Activated T-cell treated with anti-CD3 and anti-CD28 coated beads, Interleukin-2, amount 50 U/mL, for 48 hours (primary cell): ENCODE measurements at places on chromosomes 5 and 9.

- no peak for DNase-seq
Observed at GRCh38 chr5:90871391-90871991, 312.9 kb downstream of the ADGRV1 start.

DNA sequence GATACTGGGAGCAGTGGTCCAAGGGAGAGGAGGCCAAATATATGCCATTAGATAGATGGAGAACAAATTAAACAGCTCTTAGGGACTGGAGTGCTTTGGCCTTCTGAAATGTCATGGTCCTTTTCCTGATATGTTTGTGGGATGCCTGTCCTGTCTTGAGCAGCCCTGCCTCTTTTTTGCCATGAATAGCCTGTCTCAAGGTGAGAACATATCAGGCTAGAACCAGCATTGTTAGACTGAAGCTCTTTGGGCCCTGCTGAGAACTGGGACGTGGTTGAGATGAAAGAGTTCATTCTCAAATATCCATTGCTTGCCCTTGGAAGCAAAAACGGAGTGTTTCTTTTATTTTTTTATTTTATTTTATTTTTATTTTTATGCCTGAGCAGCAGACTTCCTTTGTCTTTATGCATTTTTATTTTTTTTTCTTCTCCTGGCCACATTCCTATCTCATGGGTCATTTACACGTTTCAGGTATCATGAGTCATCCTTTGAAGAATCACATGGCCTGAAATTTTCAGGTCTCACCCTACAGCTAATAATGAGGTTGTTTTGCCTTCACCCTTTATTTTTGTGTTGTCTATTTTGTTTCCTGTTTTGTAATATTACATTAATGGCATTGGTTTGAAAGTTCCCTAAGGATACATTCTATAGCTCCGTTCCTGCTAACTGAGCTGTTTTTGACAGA, 371.4 kb downstream of the PSAT1 start:
- no peak for DNase-seq

DNA sequence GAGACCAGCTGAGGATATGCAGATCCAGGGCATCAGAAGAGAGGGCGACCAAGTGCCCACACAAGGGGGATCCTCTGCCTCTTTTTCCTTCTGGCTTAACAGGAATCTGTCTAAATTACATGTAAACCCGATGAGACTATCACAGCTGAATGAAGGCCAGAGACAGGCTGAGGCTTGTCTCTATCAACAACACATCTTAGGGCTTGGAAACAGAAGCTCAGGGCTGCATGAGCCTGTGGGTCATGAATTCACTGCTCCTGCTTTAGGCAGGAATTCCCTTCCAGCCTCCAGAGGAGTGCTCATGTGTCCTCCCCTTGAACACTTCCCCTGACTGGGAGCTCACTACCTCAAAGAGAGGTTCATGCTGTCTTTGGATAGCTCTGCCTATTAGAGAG, 106.1 kb upstream of the PHYKPL start:
- DNase-seq = no peak

DNA sequence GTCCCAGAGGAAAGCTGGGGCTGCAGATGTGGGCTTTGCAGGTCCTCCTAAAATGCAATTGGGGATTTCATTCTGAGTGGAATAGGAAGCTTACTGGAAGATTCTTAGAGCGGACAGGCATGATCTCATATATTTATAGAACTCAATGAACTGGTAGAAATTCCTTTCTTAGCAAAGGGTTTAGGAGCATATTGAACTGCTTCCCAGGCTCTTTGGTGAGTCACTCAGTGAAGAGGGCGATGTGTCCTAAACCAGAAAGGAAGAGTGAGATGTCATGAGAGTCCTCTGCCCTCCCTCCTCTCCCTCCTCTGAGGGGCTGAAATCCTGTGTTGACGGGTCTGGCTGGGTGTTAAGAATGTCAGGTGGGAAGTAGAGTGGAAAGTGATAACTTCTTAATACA, 26.3 kb upstream of the SEMA6A start:
- no peak for DNase-seq

- DNase-seq = no peak
Observed at GRCh38 chr5:156120777-156121176, 206.2 kb upstream of the SGCD start.
